Activated CD8-positive, alpha-beta memory T cell treated with anti-CD3 and anti-CD28 coated beads for 24 hours (primary cell): ENCODE measurements at places on chromosomes 3 and 15.

DNA sequence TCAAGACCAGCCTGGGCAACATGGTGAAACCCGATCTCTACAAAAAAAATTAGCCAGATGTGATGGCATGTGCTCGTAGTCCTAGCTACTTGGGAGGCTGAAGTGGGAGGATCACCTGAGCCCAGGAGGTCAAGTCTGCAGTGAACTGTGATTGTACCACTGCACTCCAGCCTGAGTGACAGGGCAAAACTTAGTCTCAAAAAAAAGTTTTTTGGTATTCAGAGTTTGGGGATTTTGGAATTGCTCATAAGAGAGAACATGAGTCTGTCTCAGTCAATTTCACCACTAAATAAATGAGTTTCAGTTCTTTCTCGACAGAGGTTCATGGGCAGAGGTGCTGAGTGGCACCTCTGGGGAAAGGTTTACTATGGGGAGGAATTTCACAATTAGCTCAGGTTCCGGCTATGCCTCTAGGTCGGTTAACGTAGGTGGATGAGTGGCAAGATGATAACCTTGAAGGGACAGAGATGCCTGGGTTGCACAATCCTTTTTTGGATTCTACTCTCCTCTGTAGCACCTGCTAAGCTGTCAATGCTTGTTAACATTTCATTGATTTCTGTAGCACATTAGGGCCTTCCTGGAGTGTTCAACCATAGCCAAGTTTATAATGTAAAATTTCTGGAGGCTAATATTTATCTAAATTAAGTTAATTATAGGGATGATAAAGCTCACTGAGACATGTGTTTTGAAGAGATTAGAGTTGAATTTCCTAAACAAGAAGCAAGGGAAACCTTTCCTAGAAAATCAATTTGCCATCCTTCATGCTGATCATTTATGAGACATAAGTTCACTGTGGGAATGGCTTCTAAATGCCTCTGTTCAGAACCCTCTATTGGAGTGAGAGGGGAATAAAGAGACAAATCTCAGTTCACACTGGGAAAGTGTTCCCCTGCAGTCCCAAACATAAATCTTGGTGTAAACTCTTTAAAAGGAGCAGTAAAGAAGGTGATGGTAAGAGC lies 37.4 kb upstream of the DCP1A start:
- no peak for DNase-seq

DNA sequence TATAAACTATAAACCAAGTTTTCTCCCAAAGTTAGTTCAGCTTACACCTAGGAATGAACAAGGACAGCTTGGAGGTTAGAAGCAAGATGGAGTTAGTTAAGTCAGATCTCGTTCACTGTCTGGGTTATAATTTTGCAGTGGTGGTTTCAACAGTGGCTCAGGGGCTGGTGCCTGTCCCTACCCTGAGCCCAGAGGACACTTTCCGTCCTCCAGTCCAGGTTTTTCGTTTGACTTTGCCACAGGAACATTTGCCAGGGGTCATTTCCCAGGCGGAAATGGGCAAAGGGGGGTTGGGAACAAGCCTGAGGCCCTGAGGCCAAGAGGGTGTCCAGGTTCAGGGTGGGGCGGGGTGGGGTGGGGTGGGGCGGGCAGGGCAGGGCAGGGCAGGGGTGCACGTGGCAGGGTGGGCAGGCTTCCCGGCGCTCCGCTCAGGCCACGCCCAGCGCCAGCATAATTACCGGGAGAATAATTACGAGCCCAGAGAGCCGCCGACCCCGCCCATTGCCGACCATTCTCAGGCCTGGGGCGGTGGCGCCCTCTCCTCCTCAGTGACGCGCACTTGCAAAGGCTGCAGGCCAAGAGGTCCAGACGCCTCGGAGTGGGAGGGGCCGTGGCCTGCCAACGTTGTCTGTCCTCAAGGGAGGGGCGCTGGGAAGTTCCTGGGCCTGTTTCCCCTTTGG lies 70.4 kb downstream of the KLF13 start:
- DNase-seq: no peak

DNA sequence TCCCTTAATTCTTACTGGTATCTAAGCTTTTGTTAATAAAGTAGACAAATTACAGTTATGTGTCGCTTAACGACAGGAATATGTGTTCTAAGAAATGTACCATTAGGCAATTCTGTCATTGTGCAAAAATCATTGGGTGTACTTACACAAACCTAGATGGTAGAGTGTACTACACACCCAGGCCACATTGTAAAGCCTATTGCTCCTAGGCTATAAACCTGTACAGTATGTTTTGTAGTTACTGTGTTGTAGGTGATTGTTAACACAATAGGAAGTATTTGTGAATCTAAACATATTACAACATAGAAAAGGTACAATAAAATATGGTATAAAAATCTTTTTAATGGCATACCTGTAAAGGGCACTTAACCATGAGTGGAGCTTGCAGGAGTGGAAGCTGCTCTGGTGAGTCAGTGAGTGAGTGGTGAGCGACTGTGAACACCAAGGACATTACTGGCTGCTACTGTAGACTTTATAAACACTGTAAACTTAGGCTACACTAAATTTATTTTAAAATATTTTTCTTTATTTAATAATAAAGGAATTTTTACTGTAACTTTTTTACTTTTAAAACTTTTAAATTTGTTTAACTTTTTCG lies 47.4 kb downstream of the FSIP1 start:
- DNase-seq: no peak

DNA sequence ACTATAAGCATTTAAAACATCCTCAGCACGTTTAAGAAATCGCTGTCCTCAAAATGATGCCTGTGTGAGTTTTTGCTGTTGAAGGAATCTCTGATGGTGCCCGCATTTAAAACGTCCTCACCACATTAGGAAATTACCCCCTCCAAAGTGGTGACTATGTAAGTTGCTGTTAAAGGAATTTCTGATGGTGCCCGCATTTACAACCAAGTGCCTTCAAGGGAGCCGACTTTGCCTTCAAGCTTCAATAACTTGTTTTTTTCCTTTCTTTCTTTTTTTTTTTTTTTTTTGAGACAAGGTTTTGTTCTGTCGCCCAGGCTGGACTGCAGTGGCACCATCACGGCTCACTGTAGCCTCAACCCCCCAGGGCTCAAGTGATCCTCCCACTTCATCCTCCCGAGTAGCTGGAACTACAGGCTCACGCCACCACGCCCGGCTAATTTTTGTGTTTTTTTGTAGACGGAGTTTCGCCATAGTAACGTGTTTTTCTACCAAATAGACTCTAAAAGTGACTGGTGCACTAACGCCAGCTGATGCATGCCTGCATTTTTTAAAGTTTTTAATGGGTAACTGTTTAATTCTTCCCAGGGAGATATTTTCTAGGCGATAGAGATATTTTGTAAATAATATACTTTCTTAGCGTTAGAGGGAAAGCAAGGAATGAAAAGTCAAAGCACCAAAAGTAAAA lies 19.0 kb upstream of the TSEN2 start:
- no peak for DNase-seq

GRCh38 chr15:59194639-59195325 lies 11.9 kb upstream of the LDHAL6B start:
- DNase-seq: no peak

DNA sequence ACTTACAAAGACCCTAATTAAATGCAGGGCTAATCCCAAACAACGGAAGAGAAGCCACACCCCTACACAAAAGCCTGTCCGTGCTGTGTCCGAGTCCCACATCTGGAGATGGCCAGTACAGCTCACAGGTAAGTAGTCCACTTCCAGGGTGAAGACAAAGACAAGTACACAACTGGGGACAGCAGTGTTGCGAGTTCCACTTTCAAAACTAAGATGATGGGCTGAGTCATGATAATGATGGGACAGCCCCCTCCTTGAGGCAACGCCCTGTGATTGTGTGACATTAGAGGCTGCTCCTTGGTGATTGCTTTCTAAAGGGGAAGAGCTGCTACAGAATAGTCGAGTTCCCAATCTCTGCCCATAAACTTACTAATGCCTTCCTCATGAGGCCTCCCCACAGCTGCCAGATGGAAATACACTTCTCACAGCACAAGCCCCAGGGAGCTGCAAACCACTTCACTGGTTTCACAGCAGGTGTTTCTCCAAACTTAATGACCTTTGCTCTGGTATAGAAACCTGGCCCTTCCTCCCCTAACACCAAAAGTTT lies 27.6 kb downstream of the RFT1 start:
- peak; percentile 71 for DNase-seq

- DNase-seq: no peak
These were observed 29.7 kb upstream of the MDFIC2 start for GRCh38 chr3:70342149-70342548.

DNA sequence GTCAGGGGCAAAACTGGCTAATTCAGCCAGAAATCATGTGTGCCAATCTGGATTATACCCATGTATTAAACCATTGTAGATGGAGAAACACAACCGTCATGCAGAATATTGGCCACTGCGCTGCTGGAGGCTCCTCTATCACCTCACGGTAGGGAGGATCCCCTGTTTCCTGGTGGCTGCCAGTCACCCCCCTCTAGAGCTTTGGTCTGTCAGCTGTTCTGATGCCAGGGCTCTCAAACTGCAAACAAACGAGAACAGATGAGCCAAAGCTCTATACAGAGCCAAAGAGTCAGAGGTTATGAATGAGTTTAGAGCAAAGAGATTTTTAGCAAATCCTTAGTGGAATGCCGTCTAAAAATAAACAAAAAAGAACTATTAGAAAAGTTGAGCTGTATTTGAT lies 62.5 kb downstream of the IL20RB start:
- DNase-seq: no peak
